ENCODE measurements at places on chromosomes 6 and 20. TPM values are rescaled to one million over a fixed set of nuclear protein-coding genes. Genes with fewer than 3 reads are reported as not detected.

Gene ADGB
- not detected for total RNA-seq

Gene UBE2C
- total RNA-seq: 3.9 TPM

Gene BAG2
- total RNA-seq: 3.0 TPM

Gene C6orf141
- not detected for total RNA-seq

Gene SERAC1
- 7.1 TPM for total RNA-seq

Gene BPIFA1
- total RNA-seq: not detected

Gene GPX5
- total RNA-seq: not detected

Gene SMOC2
- total RNA-seq: not detected

Gene PGBD1
- 3.5 TPM for total RNA-seq

Gene NKX2-2
- total RNA-seq: not detected

Gene SCGN
- not detected for total RNA-seq

Gene PRRC2A
- 56.5 TPM for total RNA-seq

Gene MUCL3
- not detected for total RNA-seq

Gene WFDC12
- not detected for total RNA-seq

Gene RIPOR3
- 0.22 TPM for total RNA-seq

Gene PPP1R14C
- total RNA-seq: 14.5 TPM

Gene LINC00237
- total RNA-seq: not detected

Gene PRL
- not detected for total RNA-seq

Gene SPO11
- not detected for total RNA-seq

Gene MKKS
- 4.7 TPM for total RNA-seq

Gene HUS1B
- total RNA-seq: 0.22 TPM

Gene EXOC2
- total RNA-seq: 17.3 TPM

Gene TNFRSF21
- total RNA-seq: 15.7 TPM

Gene BANF2
- total RNA-seq: not detected

Gene GRM4
- total RNA-seq: 0.22 TPM

Gene HLA-DRB5
- total RNA-seq: not detected

Gene NUP153
- 29.8 TPM for total RNA-seq

Gene IL20RA
- total RNA-seq: not detected

Gene FABP7
- total RNA-seq: not detected

Gene MACROD2
- 0.65 TPM for total RNA-seq

Gene BNIP5
- total RNA-seq: not detected

Gene ABHD16B
- not detected for total RNA-seq

Gene PTGIS
- total RNA-seq: 0.11 TPM

Gene KCNK16
- not detected for total RNA-seq

Gene SLC24A3
- total RNA-seq: 0.11 TPM

Gene OPRM1
- not detected for total RNA-seq

Gene TNXB
- 255 TPM for total RNA-seq

Gene SMLR1
- not detected for total RNA-seq

Gene RUNX2
- 1.6 TPM for total RNA-seq

Gene GHRH
- not detected for total RNA-seq

Gene ANKRD66
- total RNA-seq: not detected

Gene AGER
- total RNA-seq: 5.7 TPM

Gene TFAP2A
- total RNA-seq: 24.3 TPM

Gene PACSIN1
- total RNA-seq: not detected

Gene CDC25B
- total RNA-seq: 32.4 TPM

Gene WFDC13
- total RNA-seq: not detected

Gene SLCO4A1
- total RNA-seq: 15.7 TPM
